Hematopoietic multipotent progenitor cell treated with erythropoietin and hydrocortisone succinate and interleukin-3 and kit ligand, for 8 days (in vitro differentiated cells): ENCODE measurements at places on chromosomes 7 and 10.

GRCh38 chr7:131745390-131746248 lies 189.2 kb upstream of the PODXL start:
- peak; percentile 3 for DNase-seq

- DNase-seq = no peak
Observed at GRCh38 chr7:11650500-11650899, 181.5 kb downstream of the THSD7A start.

DNA sequence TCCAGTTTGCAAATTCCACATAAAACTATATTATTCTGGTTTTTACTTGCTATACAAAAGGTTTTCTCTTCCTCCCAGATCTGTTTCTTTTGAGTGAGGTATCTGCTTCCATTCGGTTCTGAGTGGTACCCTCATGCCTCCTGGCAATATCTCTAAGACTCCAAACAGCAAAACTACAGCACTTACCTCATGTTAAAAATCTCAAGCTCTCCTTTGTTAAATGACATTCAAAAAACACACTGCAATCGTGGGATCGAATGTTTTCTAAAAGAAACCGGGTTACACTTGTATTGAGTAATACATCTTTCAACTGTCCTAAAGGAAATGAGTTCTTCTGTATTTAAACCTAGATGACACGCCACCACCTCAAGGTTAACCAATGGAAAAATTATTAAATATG lies 11.1 kb downstream of the YWHAG start:
- no peak for DNase-seq

DNA sequence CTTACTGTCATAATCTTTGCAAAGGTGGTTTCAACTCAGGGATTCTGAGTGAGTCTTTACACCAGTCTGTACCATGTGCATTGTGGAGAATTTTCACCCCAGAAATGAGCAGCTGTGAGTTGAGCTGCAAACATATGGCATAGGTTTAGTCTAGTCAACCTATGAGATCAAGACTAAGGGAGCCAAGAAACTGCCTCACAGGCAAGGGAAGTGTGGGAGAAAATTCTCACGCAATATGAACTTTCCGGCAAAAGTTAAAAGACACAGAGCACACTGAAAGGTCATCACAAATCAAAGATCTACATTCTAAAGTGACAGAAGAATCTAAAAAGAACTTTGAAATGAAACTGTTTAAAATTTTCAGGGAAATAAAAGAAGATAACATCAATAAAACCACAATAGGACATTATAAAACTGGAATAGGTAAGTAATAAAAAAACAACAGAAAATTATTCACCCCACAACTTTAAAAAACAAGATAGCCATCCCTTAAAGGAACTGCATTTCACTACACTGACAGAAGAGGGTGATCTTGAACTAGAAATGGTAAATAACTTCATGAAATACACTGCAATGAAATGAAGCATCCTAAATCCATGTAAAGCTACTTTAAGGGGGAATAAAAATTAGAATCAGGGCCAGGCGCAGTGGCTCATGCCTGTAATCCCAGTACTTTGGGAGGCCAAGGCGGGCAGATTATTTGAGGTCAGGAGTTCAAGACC lies 63.5 kb downstream of the LGI1 start:
- DNase-seq = peak; percentile 38

GRCh38 chr7:5333121-5334045 lies 50.6 kb downstream of the SLC29A4 start:
- no peak for DNase-seq

DNA sequence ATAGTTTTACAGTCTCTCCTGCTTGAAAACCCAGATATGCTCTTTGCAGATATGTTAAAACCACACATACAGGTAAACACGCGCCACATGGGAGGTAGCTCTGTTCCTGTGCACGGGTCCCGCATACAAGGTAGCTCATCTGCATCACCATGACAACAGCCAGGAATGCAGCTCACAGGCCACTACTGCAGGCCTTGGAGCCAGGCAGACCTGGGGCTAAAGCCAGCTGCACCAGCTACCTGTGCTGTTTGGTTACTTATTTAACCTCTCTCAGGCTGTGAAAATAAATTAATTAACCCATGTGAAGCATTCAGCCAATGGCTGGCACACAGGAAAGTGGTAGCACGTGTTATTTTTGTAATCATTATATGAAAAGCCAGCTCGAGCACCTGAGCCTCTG lies 428.3 kb downstream of the TNS3 start:
- DNase-seq = no peak

GRCh38 chr10:114068054-114068707 lies 24.5 kb downstream of the ADRB1 start:
- DNase-seq = no peak

DNA sequence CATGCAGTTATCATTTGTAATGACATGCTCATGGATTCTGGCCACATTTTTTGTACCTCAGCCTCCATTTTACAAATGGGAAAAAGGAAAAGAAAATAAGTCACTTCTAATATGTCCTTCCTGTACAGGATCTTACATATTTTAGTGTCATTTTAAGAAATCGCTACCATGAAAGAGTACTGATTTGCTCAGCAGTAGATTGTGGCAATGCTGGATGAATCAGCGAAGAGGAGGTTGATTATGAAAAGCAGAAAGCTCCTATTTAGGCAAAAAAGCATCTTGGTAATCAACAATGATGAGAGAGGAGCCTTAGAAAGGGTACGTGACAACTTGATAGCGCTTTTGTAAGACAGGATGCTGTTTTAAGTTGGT lies 522.9 kb downstream of the PARD3 start:
- DNase-seq = no peak

DNA sequence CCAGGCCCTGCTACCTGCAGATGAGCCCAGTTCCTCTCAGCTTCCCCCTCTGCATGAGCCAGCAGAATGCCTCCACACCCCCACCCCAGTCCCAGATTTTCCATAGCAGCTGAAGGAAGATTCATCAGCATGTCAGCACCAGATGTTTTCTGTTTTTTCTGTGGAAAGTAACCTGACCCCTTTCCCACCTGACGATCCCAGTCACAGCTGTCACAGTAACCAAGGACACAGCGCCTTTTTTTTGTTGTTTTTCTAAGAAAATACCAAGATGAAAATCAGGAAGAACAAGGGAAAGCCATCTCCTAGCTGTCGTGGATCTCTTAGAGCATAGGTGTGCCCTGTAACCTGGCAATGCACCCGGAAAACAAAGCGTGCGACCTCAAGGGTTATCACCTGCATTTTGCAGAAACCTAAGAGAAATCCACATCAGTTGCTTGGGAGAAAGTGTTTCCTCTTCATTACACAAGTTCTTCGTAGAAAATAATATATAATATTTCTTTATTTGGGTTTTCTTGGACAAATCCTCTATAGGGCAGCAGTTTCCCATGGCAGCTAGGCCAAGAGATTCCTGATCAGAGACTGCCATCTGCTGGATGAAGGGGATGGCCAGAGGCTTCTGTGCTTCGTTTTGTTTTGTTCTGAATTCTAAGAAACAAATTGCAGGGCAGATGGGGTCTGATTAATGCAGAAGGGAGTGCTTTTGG lies 401.9 kb downstream of the TNS3 start:
- peak; percentile 62 for DNase-seq

DNA sequence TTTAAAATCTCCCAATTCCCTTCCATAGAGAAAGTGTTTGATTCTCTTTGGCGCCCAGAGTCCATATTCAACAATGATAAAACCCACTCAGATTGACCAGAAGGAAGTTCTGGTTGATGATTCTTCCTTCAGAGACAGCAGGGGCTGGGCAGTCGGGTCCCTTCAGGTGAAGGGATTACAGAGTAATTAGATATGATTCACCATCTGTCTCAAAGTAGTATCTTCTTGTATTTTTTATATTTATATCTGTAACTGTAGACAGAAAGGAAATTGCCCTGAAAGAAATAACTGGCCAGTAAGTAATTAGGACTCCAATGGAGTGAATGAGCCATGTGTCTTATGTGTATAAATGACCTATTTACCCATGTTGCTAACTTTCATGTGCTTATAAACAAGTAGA lies 156.0 kb downstream of the PLCE1 start:
- no peak for DNase-seq

DNA sequence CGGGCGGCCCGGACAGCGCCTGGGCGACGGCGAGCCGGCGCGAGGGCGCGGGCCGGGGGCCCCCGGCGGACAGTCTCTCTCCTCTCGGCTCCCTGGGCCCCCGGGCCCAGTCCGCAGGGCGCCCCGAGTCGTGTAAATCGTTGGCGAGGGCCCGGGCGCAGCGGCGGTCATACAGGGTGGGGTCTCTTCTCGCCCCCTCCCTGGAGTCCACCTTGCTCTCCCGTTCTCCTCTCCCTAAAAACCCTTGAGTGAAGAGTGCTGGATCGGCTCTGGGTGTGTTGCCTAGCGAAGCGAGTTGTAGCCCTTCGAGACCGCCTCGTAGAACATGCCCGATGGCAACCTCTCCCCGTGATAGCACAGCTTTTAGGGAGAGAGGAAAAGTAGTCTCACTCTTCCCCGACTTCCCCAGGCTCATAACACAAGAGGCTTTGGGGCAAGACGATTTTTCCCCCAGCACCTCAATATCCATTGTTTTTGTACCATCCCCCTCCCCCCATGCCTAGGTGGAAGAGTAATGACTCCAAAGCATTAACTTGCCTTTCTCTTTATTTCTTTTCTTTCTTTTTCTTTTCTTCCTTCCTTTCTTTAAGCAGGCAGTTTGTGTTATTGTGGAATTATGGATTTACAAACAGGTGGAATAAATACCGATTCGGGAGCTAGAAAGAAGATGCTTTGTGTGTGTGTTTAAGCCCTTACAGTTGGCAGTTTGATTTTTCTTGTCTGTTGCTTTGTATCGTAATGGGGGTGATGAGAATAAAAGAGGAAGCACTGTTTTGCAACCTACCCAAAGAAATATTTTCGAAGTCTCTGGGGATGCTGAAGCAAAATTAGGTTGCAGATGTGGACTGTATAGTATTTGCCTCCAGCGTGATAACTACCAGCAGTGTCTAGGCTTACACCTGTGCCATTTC lies 822 bp downstream of the SHOC2 start:
- peak; percentile 59 for DNase-seq

GRCh38 chr10:5618829-5619228 lies 47.6 kb downstream of the ASB13 start:
- no peak for DNase-seq

DNA sequence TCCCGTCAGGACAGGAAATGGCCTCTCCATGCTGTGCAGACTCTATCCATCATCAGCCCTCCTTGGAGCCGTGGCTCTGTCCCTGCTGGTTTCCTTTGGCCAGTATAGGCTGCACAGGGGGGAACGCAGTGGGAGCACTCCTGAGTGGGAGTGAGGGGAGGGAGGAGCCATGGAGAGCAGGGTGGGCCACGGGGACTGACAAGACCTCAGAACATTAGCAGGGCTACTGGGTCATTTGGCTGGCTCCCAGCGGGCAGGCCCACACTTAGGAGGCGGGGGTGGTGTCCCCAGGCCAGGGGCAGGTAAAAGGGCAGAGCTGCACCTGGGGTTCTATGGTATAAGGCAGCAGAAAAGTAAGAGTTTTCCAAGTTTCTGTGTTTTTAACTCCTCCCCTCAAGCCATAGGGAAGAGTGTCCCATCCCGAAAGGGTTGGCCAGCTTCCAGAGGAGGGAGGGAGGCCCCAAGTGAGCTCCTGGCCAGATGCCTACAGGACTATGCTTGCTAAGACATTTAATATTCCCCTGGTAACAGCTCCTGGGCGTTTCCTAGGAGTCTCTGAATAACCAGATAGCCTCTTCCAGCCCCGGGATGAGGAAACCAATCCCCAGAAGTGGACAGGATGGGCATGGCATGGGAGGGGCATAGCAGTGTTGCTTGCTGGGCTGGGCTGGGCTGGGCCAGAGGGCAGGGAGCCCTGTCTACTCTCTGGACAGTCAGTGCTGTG lies 5.5 kb upstream of the OPN4 start:
- no peak for DNase-seq

DNA sequence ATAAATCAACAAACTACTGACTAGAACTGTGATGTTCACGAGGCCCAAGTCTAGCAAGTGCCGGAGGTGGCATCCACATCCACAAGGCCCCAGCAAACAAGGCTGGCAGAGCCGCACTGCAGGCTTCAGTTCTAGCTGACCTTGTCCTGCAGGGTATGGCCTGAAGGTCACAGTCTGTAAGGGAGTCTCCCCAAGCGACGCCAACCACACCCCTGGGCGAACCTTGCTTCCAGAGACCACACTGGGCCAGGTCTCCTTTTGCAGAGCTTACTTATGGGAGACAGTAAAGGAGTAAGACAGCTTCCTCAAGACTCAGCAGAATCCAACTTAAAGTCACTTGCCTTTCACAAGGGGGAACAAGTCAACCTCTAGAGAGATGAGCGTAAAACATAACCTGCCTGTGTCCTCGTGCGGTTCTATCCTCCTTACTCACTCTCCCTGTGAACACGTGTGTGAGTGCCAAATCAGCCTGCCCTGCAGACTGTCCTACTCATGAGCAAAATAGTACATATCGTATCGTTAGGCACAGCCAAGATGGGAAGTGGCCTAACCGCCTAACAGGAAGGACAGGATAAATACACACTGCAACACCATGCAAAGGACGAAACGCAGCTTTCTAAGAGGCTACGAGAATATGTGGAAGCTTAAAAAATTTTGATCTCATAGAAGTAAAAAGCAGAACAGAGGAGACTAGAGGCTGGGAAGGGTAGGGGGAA lies 22.7 kb downstream of the FAM53B start:
- peak; percentile 74 for DNase-seq

GRCh38 chr10:103985726-103986125 lies 18.8 kb downstream of the SLK start:
- no peak for DNase-seq

GRCh38 chr10:123139521-123140163 lies 3.9 kb downstream of the HMX3 start:
- peak; percentile 69 for DNase-seq

- no peak for DNase-seq
Observed at GRCh38 chr10:1174022-1174421, 117.8 kb downstream of the WDR37 start.

DNA sequence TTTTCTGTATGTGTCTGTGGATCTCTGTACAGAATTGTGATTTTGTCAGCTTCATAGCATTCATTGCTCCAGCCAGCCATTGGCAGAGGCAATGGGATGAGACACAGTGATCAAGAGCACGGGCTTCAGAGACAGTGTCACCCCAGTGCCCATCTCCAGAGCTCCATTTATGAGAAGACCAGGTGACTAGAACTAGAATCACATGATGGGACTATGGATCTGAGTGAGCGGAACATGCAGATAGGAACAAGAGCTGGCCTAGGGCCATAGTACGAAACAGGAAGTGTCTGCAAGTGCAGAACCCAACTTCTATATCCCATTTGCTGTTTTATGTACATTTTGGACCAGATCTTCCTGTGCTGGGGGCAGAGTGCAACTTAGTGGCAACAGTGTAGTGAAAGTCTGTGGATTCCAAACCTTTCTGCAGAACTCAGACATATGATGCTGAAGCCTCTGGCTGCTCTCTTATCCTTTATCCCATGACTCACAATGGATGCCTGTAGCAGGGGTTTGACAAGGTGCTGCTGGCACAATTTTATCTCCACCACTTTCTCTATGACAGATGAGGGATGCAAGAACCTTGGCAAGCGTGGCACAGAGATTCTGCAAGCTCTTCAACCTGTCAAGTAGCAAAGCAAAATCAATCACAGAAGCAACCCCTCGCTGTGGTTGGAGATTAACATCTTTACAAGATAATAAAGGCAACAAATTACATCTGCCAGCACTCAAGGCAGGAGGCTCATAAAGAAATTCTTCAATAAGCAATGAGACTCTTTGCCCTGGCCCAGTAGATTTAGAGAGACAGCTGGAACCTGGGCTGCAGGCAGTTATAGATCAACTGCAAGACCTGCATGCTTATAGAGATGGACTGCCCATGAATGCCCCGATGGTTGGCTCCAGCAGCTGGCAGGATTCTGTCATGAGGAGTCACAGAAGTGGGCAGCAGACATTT lies 681.3 kb downstream of the TNS3 start:
- DNase-seq = no peak
